ACHN (cell line): ENCODE measurements at places on chromosomes 12 and 14.

DNA sequence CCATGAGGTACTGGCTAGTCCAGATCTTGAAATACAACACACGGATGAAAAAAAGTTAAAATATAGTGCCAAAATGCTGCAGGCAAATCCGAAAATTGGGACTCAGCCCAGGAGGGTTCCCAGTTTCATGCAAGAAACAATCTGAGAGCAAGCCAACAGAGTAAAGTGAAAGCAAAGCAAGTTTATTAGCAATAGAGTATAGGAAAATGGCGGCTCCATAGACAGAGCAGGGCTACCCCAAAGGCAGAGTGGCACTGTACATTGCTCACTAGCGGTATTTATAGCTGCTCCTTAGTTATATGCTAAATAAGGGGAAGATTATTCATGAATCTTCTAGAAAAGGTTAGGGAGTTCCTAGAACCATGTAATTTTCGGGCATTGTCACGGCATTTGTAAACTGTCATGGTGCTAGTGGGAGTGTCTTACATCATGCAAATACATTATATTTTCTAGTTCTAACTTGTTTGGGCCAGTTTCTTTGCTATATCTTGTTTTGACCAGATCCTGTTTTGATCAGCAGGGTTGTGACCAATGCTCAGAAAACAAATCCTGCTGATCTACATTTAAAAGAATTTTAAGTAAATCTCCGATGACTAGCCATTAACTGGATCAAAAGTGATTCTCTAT lies 29.1 kb downstream of the RECQL start:
- no peak for DNase-seq

GRCh38 chr12:10612984-10613348 lies 443 bp downstream of the MAGOHB start:
- DNase-seq, result no peak

DNA sequence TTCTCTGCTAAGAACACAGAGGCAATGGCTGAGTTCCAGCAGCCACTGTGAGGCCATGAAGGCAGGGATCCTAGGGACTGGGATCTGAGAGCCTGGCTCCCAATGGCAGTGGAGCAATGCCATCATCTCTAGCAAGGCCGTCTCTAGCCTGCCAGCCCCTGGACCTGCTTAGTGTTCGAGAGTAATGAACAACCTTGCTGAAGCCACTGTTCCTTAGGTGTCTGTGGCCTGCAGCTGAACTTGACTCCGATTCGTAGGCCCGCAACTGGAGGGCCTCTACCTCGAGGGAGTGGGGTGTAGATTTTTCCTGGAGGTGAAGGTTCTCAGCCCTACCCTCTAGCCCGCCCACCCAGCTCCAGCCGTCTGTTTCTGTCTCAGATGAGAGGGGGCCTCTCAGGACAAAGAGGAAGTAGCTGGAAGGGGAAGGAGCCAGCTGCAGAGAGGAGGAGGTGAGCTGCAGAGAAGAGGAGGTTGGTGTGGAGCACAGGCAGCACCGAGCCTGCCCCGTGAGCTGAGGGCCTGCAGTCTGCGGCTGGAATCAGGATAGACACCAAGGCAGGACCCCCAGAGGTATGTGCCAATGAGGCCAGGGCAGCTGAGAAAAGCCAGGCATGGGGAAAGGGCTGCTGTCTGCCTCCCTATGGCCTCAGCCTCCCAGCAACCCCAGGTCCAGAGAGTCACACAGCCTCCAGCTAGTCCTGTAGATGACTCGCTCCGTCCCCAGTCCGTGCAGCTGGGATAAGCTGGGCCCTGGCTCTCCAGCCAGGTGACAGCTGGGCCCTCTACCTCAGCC lies at the start of gene PLD4:
Gene PLD4 (plus strand): TSS at position 459 of the 793 bp plus-strand sequence. CDS start 2,262 bp downstream, outside the sequence.
- no peak for DNase-seq

DNA sequence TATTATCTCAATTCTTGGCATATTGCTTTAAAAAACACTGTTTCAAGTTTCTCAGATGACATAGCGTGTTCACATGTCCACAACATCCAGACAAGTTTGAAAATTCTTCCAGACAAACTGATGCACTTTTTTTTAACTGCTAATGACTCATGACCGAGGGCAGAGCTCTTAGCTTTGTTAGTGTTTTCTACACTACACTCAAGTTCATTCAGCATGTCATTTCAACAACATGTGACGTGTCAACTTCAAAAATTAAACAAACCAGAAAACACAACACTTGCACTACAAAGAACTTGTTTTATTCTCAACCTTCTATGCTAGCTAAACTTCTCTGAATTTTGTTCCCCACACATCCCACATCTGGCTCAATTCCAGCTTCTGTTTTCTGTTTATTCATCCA lies 1186.3 kb upstream of the FLRT2 start:
- no peak for DNase-seq

DNA sequence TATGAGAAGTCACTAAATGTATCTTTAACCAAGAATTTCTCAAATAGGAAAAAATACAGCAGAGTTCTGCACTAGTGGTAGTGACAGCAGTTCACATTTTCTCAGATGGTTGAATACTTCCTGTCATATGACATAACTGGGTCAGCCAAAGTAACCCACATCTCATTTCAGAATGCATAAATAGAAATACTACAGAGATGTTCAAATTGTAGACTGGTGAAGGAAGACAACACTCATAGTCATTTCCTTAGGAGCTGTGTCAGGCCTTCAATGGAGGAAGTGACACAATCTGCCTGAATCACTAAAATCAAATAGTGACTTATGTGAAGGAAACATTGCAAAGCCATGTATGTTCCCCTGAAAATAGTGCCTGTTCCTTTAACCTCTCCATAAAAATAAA lies 32.4 kb downstream of the FERMT2 start:
- DNase-seq, result peak; percentile 34
